ENCODE measurements at places on chromosomes 4 and X.
A peak's percentile ranks its signal among the peaks of the same experiment; 100 is the strongest.

- no peak for DNase-seq
These were observed 23.6 kb upstream of the VAMP7 start for GRCh38 chrX:155857561-155857960.

- no peak for DNase-seq
These were observed 240.6 kb downstream of the CBR4 start for GRCh38 chr4:168769416-168769815.

GRCh38 chr4:71974681-71975080, 57.1 kb upstream of the NPFFR2 start:
- no peak for DNase-seq

GRCh38 chr4:150145090-150145945, 67.1 kb downstream of the DCLK2 start:
- no peak for DNase-seq

DNA sequence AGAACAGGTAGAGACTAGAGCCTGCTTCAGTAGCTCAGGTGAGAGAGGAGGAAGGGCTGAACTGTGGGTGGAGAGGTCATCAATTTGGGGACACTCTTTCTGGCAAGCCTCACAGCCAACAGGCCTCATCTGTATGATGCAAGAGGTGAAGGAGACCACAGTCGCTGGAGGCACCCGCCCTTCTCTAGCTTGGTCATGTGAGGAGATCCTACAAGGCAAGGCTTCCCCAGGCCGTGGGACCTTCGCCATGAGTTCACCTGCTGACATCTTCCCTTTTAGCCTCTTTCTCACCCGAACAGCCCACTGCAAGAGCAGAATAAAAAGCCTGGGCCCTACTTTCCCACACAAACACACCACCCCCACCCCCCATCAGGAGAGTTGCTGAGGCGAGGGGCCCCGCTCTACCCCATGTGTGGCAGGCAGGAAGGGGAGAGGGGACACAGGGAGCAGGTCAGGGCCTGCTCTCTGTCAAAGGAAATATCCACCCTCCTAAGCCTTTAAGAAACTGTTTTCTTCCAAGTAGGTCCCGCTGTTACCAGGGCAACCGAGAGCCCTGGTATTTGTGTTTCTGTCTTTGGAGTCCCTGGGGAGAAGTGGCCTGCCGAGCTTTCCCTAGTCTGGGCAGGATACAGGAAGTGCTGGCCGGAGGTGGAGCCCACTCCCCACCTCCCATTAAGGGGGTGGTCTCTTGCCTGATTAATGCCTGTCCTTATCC, 8.1 kb downstream of the RTL5 start:
- no peak for DNase-seq

DNA sequence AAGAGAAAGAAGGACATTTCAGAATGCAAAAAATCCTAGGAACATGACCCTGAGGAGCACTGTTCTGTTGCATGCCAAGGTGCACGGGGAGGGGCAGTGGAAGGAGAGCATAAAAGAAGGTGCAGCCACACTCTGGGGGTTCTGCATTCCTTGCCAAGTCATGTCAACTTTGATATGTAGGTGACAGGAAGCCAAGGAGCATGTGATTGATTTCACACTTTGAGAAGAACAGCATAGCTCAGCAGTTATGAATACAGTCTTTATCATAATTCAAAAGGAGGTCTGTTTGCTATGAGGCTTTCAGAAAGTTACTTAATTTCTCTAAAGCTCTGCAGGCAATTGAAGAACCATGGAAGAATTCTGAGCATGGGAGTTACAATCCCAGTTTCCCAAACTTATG, 50.6 kb downstream of the SCFD2 start:
- DNase-seq, result peak; percentile 40

DNA sequence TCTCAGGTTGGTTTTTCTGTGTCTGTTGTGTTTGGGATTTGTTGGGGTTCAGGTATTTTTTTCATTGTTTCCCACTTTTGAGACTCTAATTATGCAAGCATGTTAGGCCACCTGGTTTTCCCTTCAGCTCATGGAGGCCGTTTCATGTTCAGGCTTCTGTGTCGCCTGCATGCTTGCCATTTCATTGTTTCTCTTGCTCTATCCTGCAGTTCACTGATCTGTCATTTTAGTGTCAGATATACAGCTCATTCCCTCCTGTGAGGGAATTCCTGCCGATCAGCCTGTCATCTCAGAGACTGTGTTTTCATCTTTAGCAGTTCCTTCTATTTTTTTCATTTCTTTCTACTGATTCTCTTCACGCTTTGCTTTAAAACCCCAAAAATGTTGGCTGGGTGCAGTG, 49.4 kb upstream of the HGFAC start:
- DNase-seq, result no peak

GRCh38 chr4:158131027-158131426, 41.8 kb downstream of the GASK1B start:
- DNase-seq, result no peak

GRCh38 chr4:114025176-114025777, 45.8 kb upstream of the ARSJ start:
- peak; percentile 81 for DNase-seq

DNA sequence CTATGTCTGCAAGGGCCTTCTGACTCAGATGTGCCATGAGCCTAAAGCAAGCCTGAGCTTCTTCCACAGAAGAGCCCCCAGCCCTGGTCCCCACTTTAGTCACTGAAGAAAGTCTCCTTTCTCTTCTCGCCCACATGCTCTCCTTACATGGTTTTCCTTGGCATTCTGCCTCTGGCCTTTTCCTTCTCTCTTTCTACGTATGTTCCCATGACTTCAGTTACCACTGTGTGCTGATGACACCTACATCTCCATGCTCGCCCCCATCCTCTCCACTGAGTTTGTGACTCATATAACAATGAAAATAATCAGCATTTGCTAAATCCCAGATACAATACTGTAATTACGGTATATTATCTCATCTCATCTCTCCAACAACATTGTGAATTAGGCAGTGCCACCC, 149.3 kb downstream of the AMMECR1 start:
- no peak for DNase-seq

DNA sequence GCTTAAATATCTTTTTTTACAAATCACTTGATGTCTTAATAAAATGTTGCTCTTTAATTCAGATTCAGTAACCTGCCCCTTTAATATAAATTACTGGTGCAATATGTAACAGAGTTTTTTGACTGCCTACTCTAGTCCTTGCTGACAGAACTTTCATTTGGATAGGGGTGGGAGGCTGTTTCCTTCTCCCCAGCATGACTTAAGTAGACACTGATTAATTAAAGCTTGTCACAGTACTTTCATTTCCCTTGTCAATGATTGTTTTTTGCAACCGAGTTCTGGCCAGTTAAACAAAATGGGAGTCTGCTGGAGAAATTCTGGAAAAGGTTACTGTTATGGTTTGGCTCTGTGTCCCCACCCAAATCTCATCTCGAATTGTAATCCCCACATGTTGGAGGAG, 37.3 kb upstream of the BBS12 start:
- DNase-seq, result no peak

- no peak for DNase-seq
These were observed 22.7 kb upstream of the GPR50 start for GRCh38 chrX:151153667-151154066.
